T-helper 9 cell (primary cell): ENCODE measurements at places on chromosomes 11 and 22.

DNA sequence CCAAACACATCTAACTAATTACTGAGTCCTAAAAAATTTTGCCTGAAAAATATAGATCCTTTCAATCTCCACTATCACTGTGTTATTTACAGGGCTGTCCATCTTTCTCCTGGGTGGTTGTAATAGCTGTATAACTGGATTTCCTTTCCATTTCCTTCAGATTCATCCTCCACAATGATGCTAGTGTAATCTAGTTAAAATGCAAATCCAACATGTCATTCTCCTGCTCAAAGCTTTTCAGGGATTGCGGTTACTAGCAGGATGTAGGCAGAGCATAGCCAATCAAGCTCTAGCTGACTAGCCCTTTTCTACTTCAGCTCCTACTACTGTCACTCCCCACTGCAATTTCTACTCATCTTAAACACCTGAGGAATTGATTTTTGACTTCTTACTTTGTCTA, 283.0 kb downstream of the RAB38 start:
- no peak for DNase-seq

GRCh38 chr22:42493393-42493792, 26.2 kb downstream of the RRP7A start:
- no peak for DNase-seq

- no peak for DNase-seq
These were observed 1423.9 kb downstream of the BRD1 start for GRCh38 chr22:48403521-48404403.

DNA sequence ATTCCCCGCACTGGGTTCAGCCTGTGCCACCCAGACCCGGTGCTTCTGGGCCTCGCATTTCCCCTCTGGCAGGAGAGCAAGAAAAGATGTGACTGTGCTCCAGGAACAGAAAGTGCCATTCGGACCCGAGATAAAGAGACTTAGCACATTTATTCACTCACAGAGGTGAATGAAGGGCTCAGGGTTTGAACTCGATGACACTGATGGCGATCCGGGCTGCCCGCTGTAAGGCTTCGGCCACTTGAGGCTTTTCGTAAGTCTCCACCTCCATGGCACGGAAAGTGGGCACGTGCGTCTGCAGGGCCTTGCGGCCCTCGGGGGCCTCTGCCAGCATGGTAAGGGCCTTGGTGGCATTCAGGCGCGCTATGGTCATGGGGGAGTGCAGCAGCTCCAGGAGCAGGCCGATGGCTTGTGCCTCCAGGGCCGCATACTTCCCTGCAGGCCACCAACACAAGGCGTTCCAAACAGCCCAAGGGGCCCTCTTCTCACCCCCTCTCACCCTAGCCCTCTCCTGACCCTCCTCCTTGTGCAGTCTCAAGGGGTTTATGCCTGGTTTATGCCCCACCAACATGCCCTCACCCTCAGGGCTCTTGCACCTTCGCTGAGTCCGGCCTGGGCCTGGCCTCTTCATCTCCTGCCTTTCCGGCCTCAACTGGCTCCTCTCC, 10.9 kb upstream of the GNAZ start:
- no peak for DNase-seq

- no peak for DNase-seq
These were observed 37.7 kb upstream of the APOBEC3A start for GRCh38 chr22:38919631-38920190.

GRCh38 chr11:95404370-95404769, 173.4 kb upstream of the SESN3 start:
- DNase-seq, result no peak

- DNase-seq, result no peak
These were observed 67.4 kb downstream of the TP53I11 start for GRCh38 chr11:44883277-44883676.
